ENCODE measurements at places on chromosomes 2 and 18.

DNA sequence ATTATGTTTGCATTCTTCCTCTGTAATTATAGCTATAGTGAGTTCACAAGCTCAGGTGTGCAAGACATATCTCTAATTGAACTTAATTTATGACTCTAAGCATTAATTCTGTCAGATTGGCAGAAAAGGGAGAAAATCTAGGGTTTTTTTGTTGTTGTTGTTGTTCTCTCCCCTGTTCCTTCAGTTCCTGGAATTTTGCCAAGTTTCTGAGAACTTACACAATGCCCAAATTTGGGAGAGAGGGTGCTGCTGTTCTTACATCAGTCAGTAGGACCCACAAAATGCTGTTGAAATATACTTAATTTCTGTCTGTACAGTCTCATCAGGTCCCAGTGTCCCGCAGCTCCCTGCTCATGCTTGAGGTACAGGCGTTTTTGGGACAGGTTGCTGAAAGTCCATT is 221.8 kb upstream of the RBMS1 start:
- no peak for DNase-seq

GRCh38 chr2:241379481-241380480 is 23.7 kb downstream of the FARP2 start:
- DNase-seq, result no peak

GRCh38 chr18:59633961-59634485 is 63.2 kb downstream of the CCBE1 start:
- no peak for DNase-seq

- no peak for DNase-seq
Measured at GRCh38 chr2:180966378-180966777, 14.0 kb upstream of the UBE2E3 start.

DNA sequence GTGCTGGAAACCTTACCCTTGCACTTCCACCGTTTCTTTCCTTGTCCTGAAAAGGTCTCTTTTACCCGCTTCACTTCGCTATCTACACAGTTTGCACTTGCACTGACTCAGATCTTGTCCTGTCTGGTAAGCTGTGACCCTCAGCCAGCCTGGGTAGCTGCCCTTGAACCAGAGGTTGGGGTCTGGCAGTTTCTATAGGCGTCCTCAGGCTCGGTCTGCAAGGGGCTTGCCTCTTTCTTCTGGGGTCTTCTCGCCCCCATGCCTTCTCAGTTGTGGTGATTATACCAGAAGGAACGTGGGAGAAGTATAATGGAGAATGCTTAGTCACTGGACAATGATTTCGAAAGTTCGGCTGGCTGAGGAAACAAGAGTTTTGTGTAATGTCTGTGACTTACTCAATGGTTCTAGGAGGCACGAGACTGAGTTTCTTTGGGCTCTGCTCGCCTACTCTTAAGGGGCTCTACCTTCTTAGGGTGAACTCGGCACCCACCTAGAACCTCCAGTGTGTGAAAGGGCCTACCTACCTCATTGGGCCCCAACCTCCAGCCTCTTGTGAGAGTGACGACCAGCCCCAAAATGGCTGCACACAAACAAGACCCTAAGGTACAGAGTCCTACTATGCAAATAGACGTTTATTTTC is 6.9 kb upstream of the STAT1 start:
- DNase-seq, result peak; percentile 63

- DNase-seq, result no peak
Measured at GRCh38 chr2:230908092-230908594, 16.9 kb downstream of the GPR55 start.

DNA sequence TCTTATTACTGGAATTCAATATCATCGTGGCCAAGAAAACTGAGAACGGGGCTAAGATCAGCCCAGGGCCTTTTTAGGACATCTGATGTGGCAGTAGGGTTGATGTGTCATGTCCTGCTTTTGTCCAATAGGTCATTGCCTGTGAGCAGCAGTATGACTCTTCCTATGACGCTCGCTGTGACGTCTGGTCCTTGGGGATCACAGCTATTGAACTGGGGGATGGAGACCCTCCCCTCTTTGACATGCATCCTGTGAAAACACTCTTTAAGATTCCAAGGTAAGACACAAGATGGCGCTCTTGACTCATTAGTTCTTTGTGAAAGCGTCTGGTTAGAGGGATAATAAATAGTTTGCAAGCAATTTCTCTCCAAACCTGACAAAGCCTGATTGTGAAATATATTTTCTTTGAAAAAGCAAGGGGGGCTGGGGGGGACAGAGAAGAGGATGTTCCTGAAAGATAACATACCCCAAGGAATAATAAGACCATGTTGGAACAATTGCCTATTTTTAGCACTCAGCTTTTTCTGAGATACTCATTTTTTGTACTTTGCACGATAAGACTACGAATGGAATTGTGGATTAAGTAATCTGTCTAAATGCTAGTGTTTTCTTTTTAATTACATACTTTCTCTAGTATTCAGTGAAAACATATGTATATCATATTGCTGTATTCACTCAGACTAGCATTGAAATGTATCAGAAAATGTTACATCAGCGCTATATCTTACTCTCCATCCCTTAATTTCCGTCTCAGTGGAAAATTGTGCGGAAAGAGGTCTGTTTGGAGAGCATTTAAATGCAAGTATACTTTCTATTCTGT is 58.1 kb downstream of the MYO3B start:
- no peak for DNase-seq

DNA sequence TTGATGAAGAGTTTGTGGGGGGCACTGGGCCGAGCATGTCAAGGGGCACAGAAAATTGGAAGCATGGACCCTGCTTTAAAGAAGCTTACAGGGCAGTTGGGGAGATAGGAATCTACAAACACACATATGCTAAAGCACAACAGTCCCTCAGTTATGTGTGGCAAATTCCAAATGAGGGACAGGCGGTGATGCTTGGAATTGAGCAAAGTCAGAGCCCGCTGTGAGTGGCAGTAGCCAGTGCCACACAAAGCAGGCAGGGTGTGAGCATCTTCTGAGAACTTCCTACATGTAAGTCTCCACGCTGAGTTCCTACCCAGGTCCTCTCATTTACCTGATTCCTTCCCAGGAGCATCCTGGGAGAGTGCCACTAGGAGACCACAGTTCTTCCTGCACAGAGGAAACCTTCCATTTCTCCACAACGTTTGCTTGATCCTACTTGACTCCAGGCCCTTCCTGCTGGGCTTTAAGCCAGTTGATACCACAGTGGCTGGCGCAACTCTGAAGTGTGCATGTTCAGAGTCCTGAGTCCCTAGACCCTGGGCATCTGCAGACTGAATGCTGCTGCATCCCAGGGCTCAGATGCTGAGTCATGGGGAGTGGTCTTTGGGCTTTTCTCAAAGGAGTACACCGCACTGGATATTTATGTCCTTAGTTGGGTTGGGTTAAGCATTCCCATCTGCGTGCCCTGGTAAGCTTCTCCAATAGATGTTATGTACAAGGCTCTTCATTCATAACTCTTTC is 287.3 kb upstream of the REV1 start:
- no peak for DNase-seq

GRCh38 chr2:234911271-234911670 is 40.5 kb upstream of the SH3BP4 start:
- DNase-seq, result peak; percentile 16

DNA sequence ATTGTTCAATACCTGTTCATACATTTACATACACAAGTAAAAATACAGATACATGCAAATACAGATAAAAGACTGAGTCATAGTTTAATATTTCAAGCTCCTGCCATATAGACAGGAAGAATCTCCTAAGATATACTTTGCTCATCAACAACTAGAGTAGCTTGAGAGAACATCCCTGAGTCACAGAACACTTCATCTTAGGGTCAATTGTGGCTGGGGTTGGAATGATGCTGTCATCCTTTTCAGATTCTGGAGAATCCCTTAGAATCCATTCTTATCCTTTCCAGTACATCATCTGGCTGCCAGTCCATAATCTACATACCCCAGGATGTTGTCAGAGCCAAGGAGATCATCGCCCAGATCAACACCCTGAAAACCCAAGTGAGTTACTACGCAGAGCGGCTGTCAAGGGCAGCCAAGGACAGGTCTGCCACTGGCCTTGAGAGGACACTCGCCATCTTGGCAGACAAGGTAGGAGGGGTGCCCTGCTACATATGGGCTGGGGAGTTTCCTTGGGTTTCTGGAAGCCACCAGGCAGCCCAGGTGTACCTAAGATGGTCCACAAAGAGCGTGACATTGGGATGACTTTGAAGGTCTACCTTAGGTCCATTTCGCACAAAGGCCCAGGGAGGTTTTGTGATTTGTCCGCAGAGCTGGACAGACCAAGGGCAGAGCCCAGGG is 55.7 kb downstream of the COA5 start:
- peak; percentile 8 for DNase-seq

GRCh38 chr2:73925853-73926492 is 707 bp upstream of the DGUOK start:
- DNase-seq, result no peak

- no peak for DNase-seq
Measured at GRCh38 chr2:152395103-152395502, 60.1 kb downstream of the FMNL2 start.

GRCh38 chr2:121348128-121348740 is 63.2 kb upstream of the TFCP2L1 start:
- no peak for DNase-seq

- no peak for DNase-seq
Measured at GRCh38 chr2:196099916-196100315, 31.3 kb upstream of the DNAH7 start.

- no peak for DNase-seq
Measured at GRCh38 chr2:181684454-181685149, 4.3 kb upstream of the NEUROD1 start.

GRCh38 chr2:4002841-4003403 is 299.5 kb downstream of the DCDC2C start:
- DNase-seq, result no peak

- no peak for DNase-seq
Measured at GRCh38 chr2:40271094-40271493, 180.8 kb downstream of the SLC8A1 start.
